ENCODE measurements at places on chromosomes 1 and 21.

DNA sequence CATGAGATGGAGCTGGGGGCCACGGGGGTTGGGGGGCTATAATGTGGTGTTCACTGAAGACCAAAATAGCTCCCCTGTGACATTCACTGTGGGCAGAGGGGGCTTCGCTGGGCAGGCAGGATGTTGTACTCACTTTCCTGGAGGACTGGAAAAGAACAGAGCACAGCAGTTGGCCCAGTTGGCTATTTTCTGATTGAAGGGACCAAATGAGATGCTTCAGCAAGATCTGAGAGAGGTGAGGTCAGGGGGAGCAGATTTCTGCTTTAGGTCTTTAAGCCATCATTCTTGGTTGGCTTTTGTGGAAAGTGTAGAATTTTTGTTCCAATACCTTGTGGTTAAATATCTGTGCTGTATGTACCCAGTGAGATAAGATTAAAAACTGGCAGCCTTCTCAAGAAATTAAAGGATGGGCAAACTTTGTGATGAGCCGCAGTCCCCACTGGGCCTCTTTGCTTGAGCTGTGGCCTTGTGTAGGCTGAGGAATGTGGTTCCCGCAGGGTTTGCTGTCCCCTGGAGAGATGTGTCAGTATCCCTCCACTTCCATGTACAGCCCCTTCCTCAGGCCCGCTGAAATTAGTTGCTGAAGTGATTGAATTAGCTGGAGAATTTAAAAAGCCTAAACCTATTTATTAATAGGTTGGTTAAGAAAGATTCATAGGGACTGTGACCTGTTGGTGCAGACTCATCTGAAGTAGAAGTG lies 80.7 kb downstream of the ATP5PO start:
- no peak for DNase-seq

GRCh38 chr1:47333578-47333921 lies at the start of gene CMPK1:
TSS of gene CMPK1 (plus strand) at chr1:47333790. CDS start at chr1:47333946, 156 bp downstream.
- DNase-seq = peak; percentile 66

- no peak for DNase-seq
These were observed 8.1 kb downstream of the PLEKHM2 start for GRCh38 chr1:15692121-15692682.

GRCh38 chr21:41677671-41678015 lies 89.2 kb downstream of the RIPK4 start:
- DNase-seq = no peak

DNA sequence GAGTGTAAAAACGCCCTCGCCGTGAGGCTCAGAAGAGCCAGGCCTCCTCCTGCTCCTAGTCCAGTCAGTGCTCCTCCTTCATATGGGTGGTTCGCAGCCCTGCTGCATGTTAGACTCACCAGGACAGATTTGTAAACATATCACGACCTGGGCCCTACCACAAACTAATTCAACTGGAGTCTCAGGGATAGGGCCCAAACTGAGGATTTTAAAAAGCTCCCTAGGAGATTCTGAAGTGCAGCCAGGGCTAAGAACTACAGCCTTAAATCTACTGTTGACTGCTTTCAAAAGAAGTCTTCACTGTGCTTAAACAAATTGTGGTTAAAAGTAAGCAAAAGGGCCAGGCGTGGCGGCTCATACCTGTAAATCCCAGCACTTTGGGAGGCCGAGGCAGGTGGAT lies 57.0 kb downstream of the CAMTA1 start:
- DNase-seq = no peak

GRCh38 chr1:23593042-23593521 lies 33.8 kb upstream of the ID3 start:
- DNase-seq = no peak

GRCh38 chr21:32757804-32758203 lies 13.8 kb downstream of the PAXBP1 start:
- no peak for DNase-seq

GRCh38 chr1:240149484-240150094 lies 57.9 kb downstream of the FMN2 start:
- no peak for DNase-seq

GRCh38 chr1:96240438-96240837 lies 481.1 kb upstream of the PTBP2 start:
- no peak for DNase-seq
